Fibroblast of lung (primary cell): ENCODE measurements at places on chromosomes 4 and X. TPM values are rescaled to one million over a fixed set of nuclear protein-coding genes. Genes with fewer than 3 reads are reported as not detected.

Gene ACOT9
- total RNA-seq: 33.1 and 42.3 TPM in 2 replicates

Gene MAGEA2
- total RNA-seq: not detected in 2 replicates

Gene FAT1
- total RNA-seq: 408 and 729 TPM in 2 replicates

Gene TDO2
- total RNA-seq: 1.5 and 14.4 TPM in 2 replicates
